Bronchial epithelial cell (primary cell): ENCODE measurements at places on chromosomes 7 and 10.
A peak's percentile ranks its signal among the peaks of the same experiment; 100 is the strongest.

- no peak for DNase-seq
These were observed 106.2 kb downstream of the ZMYND11 start for GRCh38 chr10:241451-241850.

- no peak for DNase-seq
These were observed 293.4 kb upstream of the MKLN1 start for GRCh38 chr7:131034166-131034881.

GRCh38 chr7:90988996-90989765, 275.1 kb upstream of the FZD1 start:
- no peak for DNase-seq

DNA sequence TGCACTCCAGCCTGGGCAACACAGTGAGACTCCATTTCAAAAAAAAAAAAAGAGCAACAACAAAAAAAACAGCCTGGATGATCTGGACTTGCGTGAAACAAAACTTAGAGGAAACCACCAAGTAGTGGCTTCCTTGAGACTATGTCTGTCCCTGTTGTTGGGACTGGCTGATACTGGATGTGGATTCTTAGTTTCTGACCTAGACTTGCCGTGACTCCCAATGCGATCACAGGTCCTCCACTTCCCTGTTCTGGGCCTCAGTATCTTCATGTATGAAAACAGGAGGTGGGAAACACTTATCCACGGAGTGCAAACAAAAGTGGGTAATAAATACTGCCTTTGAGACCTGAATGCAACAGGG, 125.7 kb downstream of the PRPF18 start:
- no peak for DNase-seq

- no peak for DNase-seq
These were observed 16.6 kb downstream of the MINDY3 start for GRCh38 chr10:15843695-15844094.

GRCh38 chr7:26170663-26171062, 18.7 kb downstream of the NFE2L3 start:
- DNase-seq: no peak

DNA sequence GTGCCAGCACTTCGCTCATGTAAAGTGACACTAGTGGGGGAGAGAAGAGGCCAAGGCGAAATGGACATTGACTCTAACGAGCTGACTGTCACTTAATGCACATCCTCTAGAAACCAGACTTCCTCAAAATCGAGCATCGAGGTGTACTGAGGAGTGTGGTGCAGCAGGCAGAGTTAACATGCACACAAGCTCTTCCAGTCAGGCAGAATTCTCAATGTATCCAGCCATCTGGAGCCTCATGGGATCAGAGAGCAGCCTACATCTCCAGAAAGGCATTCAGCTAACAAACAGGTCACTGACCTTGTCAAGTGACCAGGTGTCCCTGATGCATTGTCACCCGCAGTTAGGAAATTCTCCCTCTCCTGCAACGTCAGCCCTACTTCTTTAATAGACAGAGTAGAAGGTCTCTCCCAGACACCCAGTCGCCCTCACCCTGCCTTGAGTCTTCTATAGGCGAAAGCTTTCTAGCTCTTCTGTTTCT, 259.8 kb upstream of the AOAH start:
- no peak for DNase-seq

DNA sequence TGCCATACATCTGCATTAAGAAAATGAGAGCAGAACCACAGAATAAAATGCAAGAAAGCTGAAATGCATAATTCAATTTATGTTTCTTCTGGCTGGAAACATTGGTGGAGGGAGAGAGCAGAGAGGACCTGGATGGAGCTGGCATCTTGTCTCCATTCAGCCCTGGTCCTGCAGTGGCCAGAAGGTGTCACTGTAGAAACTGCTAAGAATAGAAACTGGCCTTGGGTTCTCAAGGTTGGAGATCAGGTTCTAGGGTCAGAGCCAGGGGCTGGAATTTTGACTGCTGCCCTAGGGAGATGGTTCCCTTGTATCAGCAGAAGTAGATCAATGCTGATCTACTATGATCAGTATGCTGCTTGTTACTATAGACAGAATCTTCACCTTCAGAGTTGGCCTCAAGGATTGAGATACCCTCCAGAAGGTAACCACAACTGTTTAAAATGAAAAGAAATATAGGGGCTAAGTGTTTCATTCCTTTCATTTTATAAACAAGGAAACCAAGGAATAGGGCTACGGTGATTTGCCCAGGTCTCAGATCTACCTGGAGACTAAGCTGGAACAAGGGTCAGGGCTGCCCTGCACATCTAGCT, 13.1 kb downstream of the TAS2R41 start:
- DNase-seq: peak; percentile 43

GRCh38 chr10:69406302-69406811, 10.4 kb downstream of the TACR2 start:
- DNase-seq: peak; percentile 76

- DNase-seq: no peak
These were observed 16.1 kb downstream of the NUDT13 start for GRCh38 chr10:73126343-73126742.

DNA sequence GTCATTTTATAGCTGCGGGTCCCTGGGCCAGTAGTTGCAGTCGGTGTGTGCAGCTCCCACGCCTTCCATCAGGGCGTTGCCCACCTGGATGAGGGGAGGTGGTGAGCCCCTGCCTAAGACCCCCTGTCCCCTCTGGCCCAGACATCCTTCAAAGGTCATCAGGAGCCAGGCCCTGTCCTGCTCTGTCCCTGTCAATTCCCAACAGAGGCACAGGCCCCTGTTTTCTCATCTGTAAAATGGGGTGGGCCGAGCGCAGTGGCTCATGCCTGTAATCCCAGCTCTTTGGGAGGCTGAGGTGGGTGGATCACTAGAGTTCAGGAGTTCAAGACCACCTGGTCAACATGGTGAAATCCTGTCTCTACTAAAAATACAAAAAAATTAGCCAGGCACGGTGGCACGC, 128.5 kb upstream of the TNRC18 start:
- DNase-seq: no peak

DNA sequence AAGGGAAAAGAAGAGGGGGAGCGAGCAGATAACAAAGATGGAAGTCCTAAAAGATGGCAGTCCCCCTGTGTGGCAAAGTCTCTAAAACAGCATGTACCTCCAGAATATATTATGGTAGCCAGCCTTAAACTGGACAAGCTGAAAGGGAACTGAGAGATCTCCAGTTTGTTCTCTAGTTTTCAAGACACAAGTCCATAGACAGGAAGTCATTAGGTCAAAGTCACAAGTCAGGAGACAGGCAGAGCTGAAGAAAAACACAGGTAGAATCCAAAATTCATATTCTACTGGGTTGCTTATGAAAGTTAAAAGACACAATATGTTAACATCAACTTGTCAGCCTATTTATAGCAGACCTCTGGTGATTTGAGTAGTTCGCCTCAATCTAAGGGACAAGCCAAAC, 38.7 kb downstream of the FAM107B start:
- DNase-seq: no peak

- peak; percentile 60 for DNase-seq
These were observed 534.1 kb downstream of the ANKRD7 start for GRCh38 chr7:118758582-118758981.

- no peak for DNase-seq
These were observed 18.6 kb downstream of the ZNF25 start for GRCh38 chr10:37957841-37958240.

DNA sequence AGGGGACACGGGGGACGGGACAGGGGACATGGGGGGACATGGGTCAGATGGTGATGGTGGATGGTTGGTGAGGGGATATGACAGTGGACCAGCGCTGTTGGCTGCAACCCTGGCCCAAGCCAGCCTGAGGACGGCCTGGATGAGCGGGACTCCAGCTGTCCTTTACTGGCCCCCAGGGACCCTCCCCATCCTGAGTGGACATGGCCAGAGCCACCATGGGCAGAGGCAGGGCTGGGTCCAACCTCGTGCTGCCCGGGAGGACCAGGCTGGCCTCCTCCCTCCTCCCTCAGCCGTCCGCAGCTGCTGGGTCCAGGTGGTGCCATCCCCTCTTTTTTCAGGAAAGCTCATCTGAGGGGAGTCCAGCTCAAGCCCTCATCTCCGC, 30.4 kb downstream of the GET4 start:
- no peak for DNase-seq

- no peak for DNase-seq
These were observed 545.9 kb downstream of the GFRA1 start for GRCh38 chr10:115727129-115727528.

DNA sequence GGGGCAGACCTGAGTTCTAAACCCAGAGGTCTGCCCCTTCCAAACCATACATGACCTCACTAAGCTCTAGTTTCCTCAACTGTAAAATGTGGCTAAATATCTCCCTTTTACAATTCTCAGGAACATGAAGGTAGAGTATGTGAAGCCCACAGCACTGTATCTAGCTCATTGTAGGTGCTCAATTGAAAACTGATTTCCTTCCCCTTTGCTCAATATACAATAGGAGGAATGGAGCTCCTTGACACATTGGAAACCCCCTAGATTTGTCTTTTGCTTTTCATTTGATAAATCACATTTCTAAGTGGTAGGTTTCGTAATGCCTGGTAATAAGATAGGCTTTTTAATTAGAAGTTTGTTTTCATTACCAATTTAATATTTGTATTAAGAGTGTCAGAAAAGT, 153.3 kb downstream of the ARID5B start:
- no peak for DNase-seq

- DNase-seq: no peak
These were observed 132.0 kb upstream of the FOXK1 start for GRCh38 chr7:4550117-4550516.

GRCh38 chr10:12728494-12728893, 273.0 kb downstream of the CCDC3 start:
- no peak for DNase-seq

DNA sequence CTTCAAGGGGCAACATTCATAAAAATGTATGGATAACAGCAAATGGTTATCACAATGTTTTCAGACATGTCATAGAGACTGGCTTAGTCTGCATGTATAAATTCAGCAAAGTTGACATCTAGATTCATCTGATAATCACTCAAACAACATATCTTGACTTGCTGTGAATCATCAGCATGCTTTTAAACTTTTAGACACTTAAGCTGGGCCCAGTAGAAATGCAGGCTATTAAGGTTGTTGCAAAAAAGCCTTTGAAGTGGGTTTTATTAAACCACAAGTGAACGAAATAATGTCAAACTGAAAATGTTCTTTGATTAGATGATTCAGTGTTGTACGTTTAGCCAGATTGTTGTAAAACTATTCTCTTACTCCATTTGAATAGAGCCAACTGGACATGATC, 759.6 kb downstream of the NXPH1 start:
- DNase-seq: no peak

DNA sequence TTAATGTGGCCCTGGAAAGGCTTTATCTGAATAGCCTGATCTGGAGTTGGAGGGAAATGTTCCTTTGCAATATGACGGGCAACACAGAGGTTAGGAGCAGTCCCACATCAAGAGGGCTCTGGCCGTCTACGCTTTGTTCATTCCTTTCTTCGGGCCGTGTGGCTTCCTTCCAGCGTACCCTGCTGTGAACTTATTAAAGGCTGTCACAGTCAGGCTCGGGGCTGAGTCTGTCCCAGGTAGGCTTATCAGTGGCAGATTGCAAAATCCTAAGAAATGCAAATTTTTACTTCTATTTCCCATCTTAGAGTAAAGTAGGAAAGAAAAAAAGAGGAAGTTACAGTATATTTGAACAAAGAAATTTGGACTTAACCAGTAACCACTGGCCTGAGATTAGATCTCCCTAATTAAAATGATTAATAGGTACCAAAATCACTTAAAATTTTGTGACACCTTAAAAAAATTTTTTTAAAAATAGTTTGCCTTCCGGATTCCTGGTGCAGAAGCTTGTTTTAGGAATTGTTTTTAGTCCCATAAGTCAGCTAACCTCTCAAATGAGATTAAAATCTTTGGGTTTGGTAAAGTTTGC, 453.1 kb upstream of the MKI67 start:
- DNase-seq: no peak

DNA sequence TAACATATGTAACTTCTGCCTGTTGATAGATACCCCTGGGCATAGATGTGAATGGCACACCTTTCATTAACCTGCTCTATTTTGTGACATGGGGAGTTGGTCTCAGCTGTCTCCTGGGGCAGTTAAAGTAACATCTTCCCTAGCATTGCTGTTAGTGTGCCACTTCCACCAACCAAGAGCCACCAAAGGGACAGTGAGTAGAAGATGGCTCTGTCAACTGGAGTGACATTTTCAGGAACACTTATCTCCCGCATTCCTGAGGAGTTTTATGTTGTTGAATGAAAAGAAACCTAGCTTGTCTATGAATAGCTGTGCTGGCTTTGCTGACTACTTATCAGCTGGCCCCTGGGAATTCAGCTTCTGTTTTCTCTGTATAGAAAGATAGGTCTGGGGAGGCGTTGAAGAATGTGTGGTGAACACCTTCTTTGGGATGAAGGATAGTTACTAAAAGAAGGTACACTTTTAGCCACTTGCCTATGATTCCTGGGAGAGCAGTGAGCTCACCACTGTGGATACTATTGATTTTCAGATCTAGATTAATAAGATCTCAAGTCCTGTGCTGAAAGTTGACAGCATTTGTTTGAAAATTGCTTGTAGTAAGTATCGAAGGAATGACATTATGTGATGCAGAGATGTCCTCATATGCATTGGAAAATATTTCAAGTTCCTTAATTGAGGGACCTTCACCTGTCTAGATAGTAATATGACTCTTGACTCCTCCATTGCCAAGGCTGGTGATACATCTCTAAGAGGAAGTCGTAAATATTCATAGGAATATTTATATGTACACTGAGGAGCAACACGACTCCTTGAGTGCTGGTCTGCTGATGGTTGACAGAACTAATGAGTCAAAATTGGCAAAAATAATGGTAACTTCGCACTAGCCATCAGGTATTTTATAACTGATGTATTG, 7.6 kb downstream of the STARD3NL start:
- DNase-seq: no peak

DNA sequence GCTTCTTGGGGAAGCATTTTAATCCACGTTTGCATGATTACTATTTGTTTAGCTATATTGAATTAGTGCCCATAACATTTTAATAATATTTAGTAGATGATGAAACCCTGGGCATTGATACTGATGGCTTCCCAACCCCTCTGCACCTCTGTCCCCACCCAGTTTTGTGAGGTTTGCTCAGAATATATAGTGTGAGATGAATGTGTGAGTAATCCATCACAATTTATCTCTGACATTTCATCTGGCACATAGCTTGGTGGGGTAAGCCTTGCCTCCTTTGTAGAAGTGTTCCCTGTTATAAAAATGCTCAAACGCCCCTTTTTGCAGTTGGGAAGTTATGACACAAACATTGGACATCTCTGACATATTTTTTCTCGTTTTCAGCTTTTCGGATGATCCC, 104.2 kb downstream of the WNT2 start:
- no peak for DNase-seq
